ENCODE measurements at places on chromosomes 7 and 10. TPM values are rescaled to one million over a fixed set of nuclear protein-coding genes. Genes with fewer than 3 reads are reported as not detected.

DNA sequence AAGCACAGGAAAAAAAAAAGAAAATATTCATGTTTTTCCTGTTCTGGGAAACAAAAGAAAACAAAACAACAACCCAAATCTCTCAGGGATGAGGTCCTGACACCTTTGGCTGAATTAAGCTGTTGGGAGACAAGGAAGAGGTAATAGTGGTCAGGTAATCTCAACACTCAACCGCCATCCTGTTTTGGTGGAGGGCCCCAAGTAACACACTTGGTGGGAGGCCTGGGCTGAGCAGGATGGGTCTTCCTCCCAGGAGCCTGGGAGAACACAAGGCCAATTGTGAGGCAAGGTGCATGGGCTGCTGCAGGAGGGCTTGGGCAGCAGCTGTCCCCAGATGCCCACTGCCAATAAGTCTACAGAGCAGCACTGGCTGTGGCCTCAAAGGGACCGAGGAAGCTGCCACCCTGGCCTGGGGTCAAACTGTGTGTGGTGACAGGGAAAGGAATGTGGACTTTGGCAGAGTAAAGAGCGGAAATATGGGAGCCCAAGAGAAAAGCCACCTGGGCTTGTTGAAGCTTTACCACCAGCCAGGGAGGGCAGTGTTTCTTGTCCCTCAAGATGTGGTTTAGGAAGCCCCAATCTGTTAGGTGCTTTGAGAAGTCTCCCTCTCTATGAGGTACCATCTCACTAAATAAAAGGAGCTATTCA lies 93.5 kb upstream of the SLC25A13 start:
- DNase-seq, result no peak

- DNase-seq, result no peak
These were observed 231.8 kb upstream of the FOXP2 start for GRCh38 chr7:114182837-114183236.

PTPRZ1 gene
- total RNA-seq, result 1.1 TPM

GRCh38 chr7:5758753-5759335 lies 22.6 kb downstream of the RNF216 start:
- DNase-seq, result no peak

GRCh38 chr7:5143106-5143505 lies 46.9 kb upstream of the WIPI2 start:
- DNase-seq, result no peak

DNA sequence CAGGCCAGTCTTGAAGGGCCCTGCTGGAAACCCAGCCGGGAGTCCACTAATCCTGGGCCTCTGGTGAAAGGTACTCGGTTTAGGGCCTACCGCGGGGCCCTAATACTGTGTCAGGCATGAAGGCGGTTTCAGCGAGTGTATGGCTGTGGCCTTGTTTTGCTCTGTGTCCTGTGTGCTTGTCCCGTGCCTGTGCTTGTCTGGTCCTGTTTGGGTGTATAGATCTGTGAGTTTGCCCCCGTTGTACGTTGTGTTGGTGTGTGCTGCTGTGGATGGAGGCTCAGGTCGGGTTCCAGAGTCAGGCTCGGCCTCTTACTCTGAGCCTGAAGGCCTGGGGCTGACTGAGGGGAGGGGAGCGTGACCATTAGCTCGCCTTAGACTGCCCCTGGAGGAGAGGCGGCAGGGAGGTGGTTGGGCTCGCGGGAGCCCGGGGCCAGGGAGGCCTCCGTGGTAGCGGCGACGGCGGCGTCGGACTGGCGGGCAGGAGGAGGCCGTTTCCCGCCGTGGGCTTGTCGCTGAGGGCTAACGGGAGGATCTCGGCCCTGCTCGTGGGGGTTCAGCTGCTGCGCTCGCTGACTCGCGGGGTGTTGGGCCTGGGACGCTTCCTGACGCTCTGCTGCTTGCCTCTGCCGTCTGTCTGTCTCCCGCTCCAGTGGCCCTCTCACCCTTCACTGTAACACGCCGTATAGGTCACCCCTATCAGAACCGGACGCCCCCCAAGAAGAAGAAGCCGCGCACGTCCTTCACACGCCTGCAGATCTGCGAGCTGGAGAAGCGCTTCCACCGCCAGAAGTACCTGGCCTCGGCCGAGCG lies 2.6 kb downstream of the TLX1 start:
- no peak for DNase-seq

DNA sequence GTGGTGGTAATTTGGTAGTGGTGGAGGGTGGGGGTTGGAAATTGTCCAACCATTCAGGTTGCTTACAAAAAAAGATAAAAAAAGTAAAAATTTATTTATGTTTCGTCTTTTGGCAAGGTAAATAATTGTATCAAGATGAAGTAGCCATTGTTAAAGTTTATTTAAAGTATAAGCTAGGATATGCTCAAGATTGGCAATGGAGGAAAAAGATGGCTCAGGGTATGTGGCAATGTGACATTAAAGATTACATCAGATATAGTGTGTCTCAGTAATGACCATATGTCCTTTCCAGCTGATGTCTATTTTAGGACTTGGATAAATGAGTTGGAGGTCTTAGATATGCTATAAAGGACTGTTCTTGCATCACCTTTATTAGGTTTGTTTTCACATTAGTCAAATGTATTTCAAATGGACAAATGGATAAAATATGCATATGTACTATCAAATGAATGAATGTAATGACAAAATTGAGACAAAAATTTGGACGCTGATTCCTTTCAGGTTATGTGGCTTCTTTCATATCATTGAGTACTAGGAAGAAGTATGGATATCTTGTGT lies 60.9 kb downstream of the ST7 start:
- no peak for DNase-seq

- no peak for DNase-seq
These were observed 206.6 kb downstream of the BAMBI start for GRCh38 chr10:28883741-28884423.

- DNase-seq, result no peak
These were observed at the start of gene INSYN2A for GRCh38 chr10:127196282-127197153. INSYN2A (minus strand) TSS chr10:127196591; CDS start chr10:127176395, 20,196 bp downstream.

CLCN1 gene
- total RNA-seq, result not detected

DNA sequence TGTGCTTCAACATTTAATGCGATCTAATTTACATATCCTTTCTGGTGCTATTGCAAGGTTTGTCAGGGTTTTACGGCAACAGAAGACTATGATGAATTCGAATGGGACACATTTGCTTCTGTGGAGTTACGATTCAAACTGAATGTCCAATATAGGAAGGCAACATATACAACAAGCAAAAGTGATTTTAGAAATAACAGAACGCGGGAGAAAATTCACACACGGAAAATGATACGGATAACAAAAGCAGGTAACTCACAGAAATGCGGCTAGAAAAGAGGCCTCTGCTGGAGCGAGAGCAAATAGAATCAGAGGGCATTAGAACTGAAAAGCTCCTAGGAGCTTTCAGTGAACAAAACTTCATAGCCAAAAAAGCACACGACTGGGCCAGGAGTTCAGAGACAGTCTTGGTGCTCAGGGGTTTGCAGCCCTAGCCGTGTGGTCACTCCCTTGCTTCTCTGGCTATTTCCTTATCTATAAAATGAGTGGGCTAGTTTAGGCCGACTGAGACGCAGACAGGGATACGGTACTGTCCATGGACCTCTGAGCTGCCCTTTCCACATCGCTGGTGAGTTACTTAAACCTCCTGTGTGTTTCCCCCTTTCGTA lies 557 bp upstream of the TAX1BP1 start:
- no peak for DNase-seq

KLF14 gene
- not detected for total RNA-seq

DNA sequence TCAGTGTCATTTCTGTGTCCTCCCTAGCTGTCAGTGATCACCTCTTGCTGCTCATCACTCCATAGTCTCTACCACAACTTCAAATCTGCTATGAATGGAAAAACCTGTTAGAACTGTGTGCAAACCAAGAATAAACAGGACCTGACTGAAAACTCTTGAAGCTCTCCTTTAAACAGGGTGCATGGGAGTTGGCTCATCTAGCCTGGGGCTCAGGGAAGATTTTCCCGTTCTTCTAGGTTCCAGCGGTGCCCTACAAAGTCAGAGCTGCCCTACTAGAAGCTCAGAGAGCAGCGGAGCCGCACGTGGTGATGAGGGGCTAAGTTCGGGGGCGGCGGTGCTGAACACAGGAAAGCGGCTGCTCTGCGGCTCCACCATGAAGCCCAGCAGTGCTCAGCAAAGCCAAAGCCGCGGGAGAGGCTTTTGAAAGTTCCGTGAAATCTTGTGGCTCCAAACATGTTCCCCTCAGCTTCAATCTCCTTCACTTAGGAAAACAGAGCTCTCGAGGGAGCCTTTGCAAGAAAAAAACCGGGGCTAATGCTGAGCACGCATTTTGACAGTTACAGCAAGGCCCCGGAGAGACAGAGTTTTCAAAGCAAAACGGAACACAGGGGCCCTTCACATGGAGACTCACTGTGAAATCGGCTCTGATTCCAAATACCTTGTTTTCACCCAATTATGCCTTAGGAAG lies 30.5 kb downstream of the RGS10 start:
- DNase-seq, result no peak

BBIP1 gene
- total RNA-seq, result 12.3 TPM

ST8SIA6 gene
- total RNA-seq, result 1.1 TPM

GRCh38 chr7:83629117-83629880 lies 19.6 kb downstream of the SEMA3E start:
- no peak for DNase-seq

GRCh38 chr10:34574353-34574934 lies 240.7 kb downstream of the PARD3 start:
- DNase-seq, result no peak

GRCh38 chr7:117273814-117274225 lies 49.0 kb downstream of the WNT2 start:
- no peak for DNase-seq

PRTFDC1 gene
- 6.2 TPM for total RNA-seq

RAMP3 gene
- 9.5 TPM for total RNA-seq

- DNase-seq, result no peak
These were observed 21.8 kb upstream of the ITPRID1 start for GRCh38 chr7:31492086-31492485.

GRCh38 chr10:111999205-111999914 lies 184.2 kb downstream of the GPAM start:
- DNase-seq, result no peak

GRCh38 chr10:86958901-86959736 lies 720 bp downstream of the SNCG start:
- DNase-seq, result peak; percentile 29

STEAP1B gene
- 0.47 TPM for total RNA-seq

GRCh38 chr10:127926455-127926854 lies 19.6 kb downstream of the PTPRE start:
- DNase-seq, result no peak

DNA sequence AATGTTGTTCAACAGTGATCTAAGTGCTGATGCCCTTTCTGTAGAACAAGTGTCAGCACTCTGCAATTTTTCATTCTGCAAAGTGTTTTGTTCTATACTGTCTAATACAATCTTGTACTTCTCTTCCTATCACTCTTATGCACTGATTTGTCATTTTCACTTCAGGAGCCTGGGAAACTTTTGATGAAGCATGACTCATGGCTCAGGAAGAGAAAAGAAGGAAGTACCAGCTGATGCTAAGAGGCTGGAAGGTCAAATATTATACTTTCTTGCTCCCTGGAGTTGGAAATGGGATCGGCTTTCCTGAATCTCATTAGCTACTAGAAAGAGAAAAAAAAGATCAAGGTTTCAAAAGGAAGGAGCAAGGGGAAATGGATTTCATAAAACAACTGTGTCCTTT lies 45.8 kb downstream of the DGKI start:
- no peak for DNase-seq

DNA sequence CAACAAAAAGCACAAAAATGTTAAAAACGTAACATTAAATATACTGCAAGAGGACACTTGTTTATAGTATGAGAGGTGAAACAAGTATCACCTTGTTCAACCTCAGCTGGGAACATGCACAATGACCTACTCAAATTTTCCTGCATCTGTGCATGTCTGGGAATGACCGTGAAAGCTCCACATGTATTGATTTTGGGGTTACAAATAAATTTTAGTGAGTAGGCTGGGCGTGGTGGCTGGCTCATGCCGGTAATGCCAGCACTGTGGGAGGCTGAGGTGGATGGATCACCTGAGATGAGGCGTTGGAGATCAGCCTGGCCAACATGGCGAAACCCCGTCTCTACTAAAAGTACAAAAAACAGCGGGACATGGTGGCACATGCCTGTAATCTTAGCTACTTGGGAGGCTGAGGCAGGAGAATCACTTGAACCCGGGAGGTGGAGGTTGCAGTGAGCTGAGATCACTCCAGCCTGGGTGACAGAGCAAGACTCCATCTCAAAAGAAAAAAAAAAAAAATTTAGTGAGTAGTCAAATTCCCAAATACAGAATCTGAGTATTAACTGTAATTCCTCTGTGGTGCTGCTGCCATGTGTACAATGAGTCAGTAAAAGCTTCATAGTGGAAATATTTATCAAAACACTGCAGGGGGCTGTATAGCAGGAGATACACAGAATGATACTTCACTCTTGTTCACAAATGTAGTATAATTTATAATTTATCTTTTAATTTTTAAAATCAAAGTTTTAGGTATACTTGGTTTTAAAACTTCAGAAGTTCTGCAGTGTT lies 41.1 kb downstream of the SUGCT start:
- no peak for DNase-seq

DNA sequence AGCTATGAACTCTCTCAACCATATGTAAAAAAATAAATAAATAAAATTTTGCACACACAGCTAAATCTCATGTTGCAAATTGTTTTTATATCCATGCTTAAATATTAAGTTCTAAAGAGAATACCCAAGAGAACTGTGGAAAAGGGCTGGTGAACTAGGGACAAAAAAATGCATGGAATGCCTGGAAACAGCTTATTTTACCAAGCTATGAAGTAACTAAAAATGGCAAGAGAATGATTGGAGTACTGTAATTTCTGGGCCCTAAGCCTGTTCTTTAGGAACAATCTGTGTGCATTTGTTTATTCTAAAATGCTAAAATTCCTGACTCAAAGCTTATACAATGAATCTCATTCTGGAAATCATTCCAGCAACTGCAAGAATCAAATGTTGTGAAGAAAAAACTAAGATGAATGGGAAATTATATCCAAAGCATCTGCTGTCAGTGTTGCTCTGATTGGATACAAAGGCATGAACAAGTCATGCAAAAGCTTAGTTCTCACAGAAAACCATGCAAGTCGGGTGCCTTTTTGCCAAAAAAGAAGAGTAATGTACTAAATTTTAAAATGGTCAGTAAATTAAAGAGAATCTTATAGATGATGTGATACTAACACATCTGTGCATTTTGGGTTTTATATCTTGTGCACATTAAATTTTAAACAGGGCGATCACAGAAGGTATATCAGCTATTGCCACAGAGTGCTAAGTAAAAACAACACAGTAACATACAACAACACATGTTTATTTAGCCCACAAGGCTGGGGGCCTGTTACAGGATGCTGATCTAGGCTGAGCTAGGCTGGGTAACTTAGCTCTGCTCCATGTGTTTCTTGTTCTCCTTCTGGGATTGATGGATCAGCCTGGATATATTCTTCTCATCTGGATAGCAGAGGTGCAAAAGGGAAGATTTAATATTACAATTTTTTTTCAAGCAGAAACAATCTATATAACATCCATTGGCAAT lies 453.5 kb upstream of the SEMA3A start:
- no peak for DNase-seq

ACTL6B gene
- 0.42 TPM for total RNA-seq

DNA sequence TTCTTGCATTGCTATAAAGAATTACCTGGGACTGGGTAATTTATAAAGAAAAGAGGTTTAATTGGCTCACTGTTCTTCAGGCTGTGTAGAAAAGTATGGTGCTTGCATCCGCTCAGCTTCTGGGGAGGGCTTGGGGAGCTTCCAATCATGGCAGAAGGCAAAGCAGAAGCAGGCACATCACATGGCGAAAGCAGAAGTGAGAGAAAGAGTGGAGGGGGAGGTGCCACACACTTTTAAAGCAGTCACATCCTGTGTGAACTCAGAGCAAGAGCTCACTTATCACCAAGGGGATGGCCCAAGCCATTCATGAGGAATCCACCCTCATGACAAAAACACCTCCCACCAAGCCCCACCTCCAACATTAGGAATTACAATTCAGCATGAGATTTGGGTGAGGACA lies 303.5 kb downstream of the OTUD1 start:
- no peak for DNase-seq

ZNF425 gene
- total RNA-seq, result 1.9 TPM

Measured in left colon (tissue), 2 donors.